ENCODE measurements at places on chromosomes 1 and 21. TPM values are rescaled to one million over a fixed set of nuclear protein-coding genes. Genes with fewer than 3 reads are reported as not detected.

Gene AGO3
- 26.4 TPM for total RNA-seq

Gene HSD3B2
- not detected for total RNA-seq

Gene PRRX1
- not detected for total RNA-seq

Gene NR1I3
- total RNA-seq: not detected

DNA sequence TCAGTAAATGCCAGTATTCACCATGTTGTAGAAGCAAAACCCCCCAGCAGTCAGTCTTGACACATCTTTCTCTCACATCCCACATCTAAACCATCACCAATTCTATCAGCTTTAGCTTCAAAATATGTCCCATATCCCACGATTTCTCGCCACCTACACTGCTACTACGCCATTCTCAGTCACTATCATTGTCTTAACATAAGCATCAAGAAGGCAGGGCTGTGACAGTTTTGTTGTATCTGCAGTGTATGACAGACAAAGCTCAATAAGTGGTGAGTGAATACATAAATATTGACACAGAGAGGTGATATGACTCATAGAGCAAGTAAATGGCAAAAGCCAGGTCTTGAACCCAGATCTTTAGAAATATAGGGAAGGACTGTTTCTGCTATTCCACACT lies 59.9 kb downstream of the JAK1 start:
- DNase-seq: no peak

DNA sequence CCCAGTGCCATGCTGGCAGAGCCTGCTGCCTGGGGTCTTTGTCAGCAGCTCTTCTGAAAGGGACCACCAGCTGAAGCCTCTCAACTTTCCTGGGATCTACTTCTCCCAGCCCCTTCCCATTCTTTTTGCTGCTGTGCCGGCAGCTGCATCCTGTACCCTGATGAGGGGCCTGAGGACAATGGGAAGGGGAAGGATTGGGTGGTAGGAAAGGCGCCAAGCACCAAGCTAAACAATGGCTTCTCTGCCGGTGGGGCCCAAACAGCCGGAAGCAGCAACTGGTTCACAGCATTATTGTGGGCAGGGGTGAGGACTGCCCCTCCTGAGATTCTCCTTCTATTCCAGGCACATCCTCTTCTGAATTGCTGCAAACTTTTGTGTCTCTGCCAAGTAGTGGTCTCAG lies 5.0 kb upstream of the EFCAB14 start:
- DNase-seq: no peak

GRCh38 chr1:170214117-170215032 lies 68.6 kb downstream of the NTMT2 start:
- no peak for DNase-seq

DNA sequence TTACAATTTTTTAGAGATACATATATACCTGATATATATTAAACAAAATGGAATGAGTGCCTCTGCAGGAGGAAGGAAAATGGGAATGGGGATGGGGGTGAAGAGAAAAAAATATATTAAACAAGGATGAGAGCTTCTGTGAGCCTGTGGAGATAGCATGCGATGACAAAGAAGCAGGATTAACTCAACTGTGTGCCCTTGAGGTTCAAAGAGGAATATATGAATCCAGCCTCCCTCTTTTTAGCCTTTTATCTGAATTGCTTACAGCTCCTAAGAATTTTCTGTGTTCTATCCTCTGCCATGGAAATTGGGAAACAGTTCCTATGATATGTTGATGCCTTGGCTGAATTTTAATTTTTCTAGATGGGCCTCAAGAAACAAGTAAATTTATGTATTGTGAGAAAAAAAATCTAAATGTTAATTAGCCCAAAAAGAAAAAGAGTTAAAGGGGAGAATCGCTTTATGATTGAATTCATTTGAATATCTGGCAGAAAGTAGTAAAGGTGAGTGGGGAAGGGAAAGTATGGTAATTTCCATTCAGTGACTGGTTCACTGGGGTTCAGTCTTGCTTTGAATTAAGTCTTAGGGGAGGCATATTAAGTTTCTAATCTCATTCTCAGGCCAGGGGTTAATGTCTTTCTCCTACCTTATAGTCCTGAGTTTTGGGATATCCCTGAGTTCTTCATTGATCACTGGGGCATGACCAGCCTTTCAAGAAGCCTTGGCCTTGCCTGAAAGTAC lies 106.3 kb upstream of the HMCN1 start:
- DNase-seq: no peak

- no peak for DNase-seq
Observed at GRCh38 chr1:166974647-166975345, 544 bp downstream of the ILDR2 start.

- DNase-seq: no peak
Observed at GRCh38 chr1:154199563-154199879, 6.6 kb downstream of the CFAP141 start.

All from H1 (cell line).